ENCODE measurements at places on chromosomes 16 and 17.

GRCh38 chr17:76911299-76912017, 43.3 kb downstream of the MGAT5B start:
- DNase-seq = no peak

DNA sequence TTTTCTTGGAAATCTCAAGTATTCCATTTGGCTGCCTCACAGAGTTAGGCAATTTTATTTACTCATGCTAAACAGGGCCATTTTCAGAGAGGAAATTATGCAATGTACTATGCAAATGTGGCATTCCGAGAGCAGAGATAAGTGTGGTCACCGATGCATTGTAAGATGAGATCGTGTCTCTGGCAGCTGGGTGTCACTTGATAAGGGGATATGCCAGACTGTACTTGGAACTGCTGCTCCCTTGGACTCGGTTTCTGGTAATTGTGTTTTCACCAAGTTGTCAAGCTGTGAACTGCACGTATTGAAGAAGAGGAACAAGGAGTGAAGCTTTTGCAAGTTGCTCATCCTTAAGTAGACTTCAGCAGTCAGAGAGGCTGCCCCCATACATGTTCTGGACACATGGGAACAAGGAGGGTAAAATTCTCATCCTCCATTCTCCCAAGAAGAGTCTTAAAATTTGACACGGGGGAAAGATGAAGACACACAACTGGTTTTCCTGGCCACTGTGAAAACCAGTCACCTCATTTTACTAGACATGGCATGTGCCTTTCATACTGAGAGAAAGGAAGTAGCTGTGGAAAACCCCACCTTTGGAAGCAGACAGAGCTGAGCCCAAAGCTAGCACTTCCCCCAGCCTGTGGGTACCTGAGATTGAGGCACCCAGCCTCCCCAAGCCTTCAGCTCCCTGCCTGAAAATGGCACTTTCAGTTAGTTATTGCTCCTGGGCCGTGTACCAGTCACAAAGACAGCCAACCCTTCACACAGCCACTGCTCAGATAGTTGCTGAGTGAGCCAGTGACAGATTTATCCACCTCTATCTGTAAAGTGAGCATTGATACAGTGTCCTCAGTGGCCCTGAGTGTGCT, 150.7 kb downstream of the SOCS1 start:
- no peak for DNase-seq

DNA sequence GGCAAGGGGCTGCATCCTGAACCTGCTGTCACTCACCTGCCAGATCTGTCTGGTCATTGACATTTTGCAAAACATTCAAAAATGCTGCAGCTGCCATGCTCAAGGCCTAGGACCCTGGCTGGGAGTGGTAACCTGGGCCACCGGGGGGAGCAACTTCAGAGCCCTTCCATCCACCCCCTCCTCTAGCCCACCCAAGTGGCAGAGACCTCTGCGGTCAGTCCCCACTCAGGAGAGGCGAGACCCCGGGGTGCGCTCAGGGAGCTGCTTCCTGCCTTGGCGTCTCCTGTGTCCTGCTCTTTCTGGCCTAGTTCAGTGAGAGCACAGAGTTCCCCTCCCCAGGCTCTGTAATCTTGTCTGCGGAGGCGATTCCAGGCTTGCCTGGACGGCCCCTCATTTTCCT, 108.8 kb downstream of the CCDC182 start:
- no peak for DNase-seq

DNA sequence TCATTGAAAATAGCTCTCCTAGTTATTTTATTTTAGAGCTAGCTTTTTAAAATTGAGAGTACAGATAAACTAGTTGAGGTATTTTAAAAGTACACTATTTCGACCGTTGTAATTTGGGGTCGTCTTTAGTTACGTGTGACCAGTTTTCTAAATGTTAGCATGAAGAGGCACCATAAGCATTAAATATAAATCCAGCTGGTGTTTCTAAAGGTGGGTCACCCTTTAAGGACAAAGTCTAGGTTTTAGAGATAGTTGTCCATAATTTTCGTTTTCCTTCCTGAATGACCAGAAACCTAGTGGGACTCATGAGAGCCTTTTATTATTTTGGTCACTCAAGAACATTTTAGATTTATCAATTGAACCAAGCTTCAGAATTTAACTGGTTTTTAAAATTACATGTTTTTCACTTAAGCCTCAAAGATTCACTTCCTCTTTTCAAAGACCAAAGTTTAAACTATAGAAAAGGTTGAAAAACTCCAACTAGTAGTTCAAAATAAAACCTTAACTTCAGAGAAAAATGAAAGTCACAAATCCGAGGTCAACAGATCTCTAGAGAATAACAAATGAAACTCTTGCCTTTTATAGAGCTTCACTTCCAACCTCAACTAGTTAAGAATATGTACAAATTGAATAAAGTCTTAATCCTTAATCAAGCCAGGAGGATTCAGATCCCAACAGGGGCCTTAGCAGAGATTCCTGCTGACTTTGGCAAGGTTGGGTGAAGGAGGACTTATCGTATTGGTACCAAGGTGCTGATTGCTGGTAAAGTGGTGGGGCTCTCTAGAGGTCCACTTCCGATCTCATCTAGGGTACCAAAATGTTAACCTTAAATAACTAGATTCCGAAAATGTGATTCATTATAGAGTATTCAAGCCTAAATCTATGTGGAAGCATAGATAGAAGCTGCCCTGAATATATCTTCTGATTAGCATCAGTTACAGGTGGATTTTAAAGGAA, 32.5 kb downstream of the PHKB start:
- DNase-seq = no peak

GRCh38 chr16:1024138-1024537, 42.6 kb downstream of the SOX8 start:
- no peak for DNase-seq

- DNase-seq = no peak
These were observed 117.7 kb downstream of the ABCC1 start for GRCh38 chr16:16067127-16067526.

- no peak for DNase-seq
These were observed 8.5 kb downstream of the TELO2 start for GRCh38 chr16:1501630-1502029.

DNA sequence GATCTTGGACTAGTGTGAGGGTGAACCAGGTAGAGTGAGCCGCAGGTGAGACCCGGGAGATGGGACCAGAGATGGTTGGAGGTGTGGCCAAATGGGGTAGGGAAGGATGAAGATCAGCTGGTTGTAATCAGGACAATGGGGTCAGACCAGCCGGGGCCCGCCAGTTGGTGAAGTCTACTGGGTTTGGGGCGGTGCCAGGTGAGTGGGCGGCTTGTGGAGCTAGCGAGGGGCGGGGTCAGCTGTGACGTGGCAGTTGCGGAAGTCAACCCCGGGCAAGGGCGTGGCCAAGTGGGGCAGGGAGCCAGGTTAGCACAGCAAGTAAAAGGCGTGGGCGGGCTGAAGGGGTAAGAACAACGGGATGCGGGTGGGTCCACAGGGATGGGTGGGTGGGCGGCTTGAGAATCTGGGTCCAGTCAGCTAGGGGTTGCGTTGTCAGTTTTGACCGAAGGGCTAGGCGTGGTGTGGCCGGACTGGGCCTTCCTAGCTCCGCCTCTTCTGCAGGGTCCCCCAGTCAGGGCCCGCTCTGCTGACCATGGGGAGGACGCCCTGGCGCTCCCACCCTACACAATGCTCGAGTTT, 25.5 kb upstream of the ALKBH5 start:
- peak; percentile 88 for DNase-seq

DNA sequence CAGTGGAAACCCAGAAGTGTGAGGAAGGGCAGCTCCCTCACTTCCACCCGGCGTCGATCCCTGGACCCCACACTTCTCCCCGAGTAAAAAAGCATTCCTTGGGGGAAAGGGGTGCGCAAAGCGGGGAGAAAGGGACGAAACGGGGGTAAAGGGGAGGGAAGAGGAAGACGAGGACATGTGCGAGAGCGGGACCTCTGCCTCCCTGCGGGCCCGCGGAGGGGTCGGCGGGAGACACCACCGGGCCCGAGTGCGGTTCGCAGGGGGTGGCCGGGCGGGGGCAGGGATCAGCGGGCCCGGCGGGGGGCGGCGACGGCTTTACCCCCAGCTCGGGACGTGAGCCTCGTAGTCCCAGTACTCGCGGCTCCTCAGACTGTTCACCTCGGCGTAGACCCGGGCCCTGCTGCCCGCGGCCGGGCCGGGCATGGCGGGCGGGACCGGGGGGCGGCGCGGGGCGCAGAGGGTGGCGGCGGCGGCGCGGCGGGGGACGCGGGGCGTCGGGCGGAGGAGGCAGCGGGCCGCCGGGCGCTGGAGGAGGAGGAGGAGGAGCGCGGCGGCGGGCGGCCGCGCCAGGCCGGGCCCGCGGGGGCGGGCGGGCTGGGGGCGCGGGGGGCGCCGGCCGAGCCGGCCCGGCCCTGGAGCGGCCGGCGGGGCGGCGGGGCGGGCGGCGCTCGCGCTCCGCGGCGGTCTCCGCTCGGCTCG, 443 bp downstream of the CSNK2A2 start:
- DNase-seq = no peak

- DNase-seq = no peak
These were observed 12.0 kb downstream of the RARA start for GRCh38 chr17:40320756-40321523.

- no peak for DNase-seq
These were observed 5.0 kb downstream of the PIK3R6 start for GRCh38 chr17:8862213-8863056.

DNA sequence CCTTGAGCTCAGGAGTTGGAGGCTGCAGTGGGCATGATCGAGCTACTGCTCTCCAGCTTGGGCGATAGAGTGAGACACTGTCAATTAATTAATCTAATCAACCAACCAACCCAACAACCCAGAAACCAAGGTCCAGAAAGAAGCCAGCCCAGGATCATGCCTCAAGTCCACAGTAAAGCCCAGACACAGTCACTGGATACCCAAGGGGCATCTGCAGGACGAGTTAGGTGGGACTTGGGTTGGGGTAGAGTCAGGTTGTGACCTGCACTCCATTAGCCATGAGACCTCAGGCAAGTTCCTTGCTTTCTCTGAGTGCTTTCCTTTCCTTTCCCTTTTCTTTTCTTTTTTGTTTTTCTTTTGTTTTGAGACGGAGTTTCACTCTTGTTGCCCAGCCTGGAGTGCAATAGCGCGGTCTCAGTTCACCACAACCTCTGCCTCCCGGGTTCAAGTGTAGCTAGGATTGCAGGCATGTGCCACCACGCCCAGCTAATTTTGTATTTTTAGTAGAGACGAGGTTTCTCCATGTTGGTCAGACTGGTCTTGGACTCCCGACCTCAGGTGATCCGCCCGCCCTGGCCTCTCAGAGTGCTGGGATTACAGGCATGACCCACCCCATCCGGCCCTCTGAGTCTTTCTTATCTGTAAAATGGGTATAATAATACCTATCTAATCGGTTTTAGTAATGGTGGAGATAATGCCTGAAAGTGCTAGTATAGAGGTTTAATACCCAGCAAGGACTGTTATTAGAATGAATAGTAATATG, 3.5 kb upstream of the HSD17B1 start:
- no peak for DNase-seq

GRCh38 chr16:3546986-3547682, 30.1 kb downstream of the NLRC3 start:
- no peak for DNase-seq

GRCh38 chr17:4998027-4998731, 429 bp downstream of the KIF1C start:
- DNase-seq = no peak

DNA sequence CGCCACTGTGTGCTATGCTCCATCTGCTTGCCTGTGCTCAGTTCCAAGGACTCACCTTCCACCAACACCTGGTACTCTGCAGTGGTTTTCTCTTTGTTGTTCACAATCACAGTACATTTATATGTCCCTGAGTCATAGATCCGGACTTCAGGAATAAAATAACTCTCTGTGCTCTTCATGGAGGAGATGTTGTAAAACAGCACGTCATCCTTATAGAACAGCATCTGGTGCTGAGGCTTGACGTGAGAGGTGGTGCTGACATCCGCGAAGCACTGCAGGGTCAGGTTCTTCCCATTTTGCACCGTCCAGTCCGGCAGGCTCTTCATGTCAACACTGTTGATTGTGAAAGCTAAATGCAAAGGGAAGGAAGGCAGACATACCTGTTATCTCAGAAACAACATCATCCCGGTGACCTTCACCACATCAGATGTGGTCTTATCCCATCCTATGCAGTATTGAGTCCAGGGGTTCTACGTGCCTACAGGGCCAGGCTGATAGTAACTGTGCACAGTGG, 12.8 kb downstream of the PECAM1 start:
- DNase-seq = no peak

DNA sequence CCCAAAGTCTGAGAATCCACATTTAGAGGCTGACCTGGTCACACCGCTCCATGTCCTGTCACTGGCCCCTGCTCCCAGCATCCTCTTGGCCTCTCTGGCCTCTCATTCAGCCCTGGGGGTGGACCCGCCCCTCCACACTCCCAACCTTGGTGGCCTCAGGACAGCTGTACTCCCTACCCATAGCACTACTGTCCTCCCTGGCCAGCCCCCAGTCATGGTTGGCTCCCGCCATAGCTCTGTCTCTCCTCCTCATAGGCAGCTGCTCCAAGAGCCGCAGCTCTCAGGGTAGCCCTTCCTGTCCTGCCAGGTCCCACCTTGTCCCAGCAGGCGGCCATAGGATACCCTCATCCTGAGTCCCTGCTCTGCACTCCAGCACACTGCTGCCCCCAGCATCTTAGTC, 38.0 kb upstream of the PHB1 start:
- no peak for DNase-seq

DNA sequence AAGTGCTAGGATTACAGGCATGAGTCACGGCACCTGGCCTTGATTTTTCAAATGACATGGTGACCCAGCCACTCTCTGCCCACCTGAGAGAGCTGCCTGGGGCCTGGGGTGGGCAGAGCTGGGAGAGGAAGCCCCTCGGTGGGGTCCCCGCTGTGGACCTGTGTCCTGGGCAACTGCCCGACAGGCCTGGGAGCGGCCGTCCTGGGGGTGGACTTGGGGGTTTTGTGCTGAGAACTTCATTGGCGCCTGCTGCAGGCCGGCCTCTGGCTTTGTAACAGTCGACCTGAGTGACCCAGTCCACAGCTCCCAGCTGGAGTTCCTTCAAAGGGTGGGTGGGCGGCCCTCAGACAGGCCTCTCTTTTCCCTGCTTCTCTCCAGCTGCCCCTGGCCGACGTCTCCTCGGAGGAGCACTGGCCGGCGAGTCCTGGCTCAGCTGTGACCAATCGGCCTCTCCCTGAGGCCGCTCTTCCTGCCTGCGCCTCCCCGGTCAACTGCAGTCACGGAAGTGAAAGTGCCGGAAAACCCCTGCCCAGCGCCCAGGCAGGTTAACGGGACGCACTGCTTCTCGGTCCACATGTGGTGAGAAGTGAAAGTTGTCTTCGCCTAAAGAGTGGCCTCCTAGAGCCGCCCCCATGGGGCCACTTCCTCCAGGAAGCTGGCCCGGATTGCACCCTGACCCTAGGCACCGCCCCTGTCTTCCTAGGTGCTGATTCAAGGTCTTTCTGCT, 5.5 kb downstream of the CBFA2T3 start:
- DNase-seq = no peak
